ENCODE measurements at places on chromosomes 3 and 15. TPM values are rescaled to one million over a fixed set of nuclear protein-coding genes. Genes with fewer than 3 reads are reported as not detected.

DNA sequence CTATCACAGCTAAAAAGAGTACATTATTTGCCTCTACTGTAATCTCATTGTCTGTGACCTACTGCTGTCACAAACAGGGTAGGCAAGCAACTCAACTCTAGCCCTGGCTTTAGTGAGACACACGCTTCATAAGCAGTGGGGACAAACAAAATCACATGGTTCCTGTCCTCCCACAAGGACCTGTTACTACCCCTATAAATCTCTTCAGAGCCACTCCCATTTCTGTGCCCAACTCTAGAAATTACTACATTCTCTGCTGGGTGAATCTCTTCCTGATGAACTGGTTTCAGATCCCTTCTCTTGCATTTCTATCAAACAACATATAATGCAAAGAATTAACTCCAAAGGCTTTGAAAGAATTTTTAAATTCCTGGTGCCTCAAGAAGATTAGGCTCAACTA lies 117.3 kb downstream of the DMXL2 start:
- DNase-seq, result no peak

GRCh38 chr3:122004107-122004506 lies 17.9 kb downstream of the ILDR1 start:
- no peak for DNase-seq

DNA sequence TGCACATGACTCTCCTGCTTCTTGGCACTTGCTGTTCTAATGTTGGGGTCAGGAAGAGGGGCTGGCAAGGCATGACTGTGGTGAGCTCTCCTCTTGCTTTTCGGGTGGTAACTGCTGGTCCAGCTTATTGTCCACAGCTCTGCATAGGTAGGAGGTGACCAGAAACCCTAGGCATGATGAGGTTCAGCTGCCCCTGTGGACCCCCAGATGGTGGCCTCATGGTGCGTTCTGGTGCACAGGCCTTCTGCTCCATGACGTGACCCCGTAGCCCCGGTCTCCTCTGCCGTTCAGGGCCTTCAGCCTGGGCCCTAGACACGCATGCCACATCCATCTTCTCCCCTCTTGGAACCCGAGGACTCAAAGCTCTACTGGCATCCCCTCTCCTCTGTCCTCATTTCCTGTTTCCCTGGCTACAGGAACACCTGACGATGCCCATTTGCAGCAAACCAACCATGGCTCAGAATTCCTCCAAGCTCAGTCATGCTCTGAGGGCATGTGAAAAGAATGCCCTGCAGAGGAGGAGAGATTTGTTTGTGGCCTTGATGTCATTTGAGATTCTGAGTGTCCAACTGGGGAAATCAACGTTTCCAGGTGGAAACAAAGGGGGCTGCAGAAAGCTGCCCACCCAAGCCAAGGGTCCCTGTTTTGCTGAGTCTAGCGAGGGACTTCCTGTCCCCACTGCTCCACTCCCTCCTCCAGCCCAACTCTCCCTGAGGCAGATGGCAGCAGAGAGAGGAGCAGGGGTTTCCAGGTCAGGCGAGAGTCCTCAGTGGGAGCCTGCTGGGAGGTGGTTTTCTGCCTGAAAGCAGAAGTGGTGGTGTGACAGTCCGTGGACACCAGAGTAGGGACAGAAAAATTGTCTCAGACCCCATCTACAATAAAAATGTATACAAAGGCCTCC lies 198.7 kb upstream of the LYSMD4 start:
- DNase-seq, result no peak

- peak; percentile 79 for DNase-seq
Observed at GRCh38 chr15:101451266-101451799, 38.2 kb downstream of the PCSK6 start.

- DNase-seq, result no peak
Observed at GRCh38 chr3:111035902-111036301, 35.7 kb upstream of the NECTIN3 start.

DNA sequence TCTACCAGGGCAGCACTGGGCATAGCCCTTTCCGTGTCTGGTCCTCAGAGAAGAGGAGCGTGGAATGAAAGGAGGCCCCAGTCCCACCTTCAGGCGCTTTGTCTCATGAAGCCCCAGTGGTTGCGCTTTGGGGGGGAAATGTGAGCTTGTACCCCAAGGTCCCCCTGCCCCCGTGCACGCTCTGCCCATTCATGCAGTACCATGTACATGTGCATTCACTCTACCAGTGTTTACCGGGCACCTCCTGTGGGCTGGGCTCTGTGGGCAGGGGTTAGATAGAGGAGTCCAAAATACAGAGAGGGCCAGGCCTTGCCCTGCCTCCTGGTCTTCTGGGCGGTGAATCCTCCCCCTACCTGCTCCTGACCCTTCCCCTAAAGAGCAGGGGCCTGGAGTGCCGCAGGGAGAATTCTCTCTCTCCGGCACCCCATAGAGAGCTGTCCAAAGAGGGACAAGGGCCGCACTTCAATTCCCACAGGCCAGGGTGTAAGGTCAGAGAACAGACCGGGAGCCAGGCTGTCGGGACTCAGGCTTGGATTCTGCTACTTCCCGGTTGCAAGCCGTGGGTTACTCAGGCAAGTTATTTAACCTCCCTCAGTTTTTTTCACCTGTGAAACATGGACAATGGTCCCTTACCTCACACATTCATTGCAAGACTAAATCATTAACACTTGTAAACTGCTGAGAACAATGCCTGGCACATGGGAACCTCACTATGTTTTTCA lies 153.4 kb downstream of the MEGF11 start:
- peak; percentile 40 for DNase-seq

- DNase-seq, result no peak
Observed at GRCh38 chr3:117874904-117875874, 1159.5 kb downstream of the IGSF11 start.

DNA sequence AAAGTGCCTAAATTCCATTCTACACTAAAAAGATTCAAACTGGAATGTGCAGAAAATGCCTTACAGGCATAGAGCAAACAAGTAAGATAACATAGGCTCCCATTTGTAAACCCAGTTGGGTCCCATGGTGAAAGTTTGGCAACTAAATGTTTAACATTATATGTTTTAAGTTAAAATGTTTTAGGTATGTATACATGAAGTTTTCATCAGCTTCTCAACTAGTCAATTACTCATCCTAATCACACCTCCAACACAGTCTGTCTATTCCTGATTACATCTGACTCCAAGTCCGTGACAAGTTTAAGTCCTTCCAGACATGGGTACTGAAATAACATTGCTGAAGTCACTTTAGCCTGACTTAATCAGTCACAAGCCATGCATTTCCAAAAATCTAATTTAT lies 25.0 kb downstream of the MYLK start:
- no peak for DNase-seq

- DNase-seq, result peak; percentile 81
Observed at GRCh38 chr15:95840004-95840403, 490.5 kb upstream of the NR2F2 start.

- DNase-seq, result no peak
Observed at GRCh38 chr3:172300862-172301261, 147.4 kb downstream of the GHSR start.

DNA sequence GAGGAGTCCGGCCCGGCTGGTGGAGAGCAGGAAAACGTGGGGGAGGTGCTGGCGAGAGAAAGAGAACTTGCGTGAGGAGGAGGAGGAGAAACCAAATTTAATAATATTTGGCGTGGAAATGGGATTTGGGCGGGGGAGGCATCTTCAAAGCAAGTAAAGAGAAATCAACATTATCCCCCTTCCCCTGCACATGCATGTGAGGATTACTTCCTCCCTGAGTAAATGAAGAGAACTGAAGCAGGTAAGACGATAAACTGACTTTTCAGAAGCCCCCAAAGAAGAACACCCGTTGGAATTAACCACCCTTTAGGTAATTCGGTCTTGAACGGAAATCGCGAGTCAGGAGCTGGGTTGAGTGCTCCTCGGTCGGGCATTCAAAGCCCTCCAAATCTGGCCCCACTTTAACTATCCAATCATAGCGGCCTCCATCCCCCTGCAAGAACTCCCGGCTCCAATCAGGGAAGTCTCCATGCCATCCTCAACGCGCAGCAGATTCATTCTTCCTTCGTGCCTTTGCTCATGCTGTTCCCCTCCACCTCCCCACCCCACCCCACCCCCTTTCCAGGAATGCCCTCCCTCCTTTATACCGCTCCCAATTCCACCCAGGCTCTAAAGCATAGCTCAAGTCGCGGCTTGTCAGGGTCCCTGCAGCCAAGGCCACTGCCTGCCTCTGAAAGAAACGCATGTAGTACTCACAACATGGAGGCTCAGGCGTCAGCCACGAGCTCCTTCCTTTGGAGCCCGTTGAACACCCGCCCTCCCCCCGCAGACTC lies 545 bp upstream of the RFX7 start:
- peak; percentile 69 for DNase-seq

- DNase-seq, result no peak
Observed at GRCh38 chr3:137764563-137765309, 621 bp downstream of the SOX14 start.

DNA sequence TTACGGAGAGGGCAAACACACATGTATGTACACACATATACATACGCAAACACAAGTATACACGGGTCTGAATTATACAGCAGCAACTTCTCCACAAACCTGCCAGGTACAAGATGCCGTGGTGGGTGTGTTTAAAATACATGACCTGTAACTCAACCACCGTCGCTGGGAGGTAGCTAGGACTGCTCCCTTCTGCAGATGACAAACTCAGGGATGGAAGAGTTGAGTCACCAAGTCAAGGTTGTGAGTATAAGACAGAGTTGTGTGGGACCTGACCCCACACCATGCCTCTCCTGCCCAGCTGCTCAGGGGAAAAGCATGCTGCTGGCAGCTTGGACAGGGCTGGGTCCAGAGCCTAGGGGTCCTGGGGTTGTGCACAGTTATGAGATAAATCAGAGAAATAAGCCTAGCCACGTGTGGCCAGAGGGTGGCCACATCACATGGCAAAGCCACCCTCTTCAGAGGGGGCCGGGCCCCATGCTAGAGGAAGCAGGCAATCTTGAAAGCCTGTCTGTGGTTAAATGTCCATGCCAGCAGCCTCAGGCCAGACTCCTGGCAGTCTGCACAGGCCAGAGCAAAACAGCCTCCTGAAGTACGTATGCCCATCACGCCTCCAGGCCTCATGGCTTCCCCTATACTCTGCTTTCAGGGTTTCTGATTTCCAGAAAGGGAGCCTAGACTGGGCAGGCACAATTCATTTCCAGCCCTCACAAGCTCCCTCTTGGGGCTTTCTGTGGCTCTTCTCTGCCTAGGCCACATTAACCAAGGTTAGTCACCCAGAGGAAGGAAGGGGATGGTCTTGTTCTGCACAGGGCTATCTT lies 107.7 kb upstream of the RPL32 start:
- DNase-seq, result no peak

- DNase-seq, result no peak
Observed at GRCh38 chr15:79028411-79028964, 62.1 kb downstream of the RASGRF1 start.

DNA sequence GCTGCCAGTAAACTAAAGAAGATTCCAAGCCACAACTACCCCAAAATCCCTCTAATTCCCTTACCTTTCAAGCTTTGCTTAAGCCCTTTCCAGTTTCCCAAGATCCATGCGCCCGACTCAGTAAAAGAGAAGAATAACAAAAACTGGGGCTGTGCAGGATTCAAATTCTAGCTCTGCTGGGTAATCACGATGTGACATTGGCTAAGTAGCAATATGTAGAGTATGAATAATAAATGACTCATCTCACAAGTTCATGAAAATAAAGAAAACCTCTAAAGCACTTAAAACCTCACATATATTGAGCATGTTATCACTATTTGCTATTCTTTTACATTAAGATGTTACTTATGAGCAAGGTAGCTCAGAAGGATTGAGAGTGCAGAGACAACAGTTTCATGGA lies 522.2 kb upstream of the ZNF717 start:
- DNase-seq, result no peak

GRCh38 chr15:87365186-87365585 lies 891.4 kb downstream of the NTRK3 start:
- no peak for DNase-seq

DNA sequence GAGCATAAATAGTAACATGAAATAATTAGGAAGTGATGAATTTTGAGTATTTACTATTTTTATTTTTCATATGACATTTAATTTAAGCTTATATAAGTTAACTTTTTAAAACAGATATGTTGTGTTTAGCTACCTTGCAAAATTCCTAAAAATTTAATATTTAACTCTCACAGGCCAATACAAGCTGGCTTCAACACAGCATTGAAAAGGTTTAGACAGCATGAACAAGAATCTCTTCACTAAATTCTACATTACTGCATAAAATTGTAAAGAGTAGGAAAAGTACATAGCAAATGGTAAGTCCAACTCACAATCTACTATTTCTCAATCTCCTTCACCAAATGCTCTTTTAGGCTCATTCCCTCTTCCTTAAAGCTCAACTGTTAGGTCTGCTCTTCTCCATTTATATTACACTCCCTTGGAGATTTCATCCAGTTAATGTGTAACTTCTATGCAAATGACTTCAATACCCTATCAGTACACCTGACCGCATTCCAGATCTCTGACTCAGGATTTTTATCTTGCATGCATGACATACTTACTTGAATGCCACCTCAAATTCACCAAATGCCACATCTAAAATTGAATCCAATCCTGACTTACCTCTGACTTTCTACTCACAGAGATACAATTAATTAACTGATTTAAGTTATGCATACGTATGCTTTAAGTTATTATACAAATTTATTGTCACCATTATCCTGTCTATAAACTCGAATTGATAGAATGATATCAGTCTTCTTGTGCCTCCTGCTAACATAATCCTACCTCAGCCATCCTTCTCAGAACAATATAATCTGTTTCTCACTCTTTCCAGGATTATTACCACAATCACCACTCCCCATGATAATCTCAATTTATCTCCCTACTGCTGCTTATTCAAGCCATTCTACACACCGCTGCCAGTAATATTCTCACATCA lies 127.0 kb downstream of the STAG1 start:
- no peak for DNase-seq

INSYN1 gene
- total RNA-seq, result 10.0 TPM

MUC4 gene
- total RNA-seq, result 6.4 TPM

CLDND1 gene
- 301 TPM for total RNA-seq

ERICH6 gene
- total RNA-seq, result not detected

CFAP92 gene
- total RNA-seq, result 0.33 TPM

CPEB1 gene
- total RNA-seq, result 8.3 TPM

EPHB3 gene
- 2.5 TPM for total RNA-seq

AADAC gene
- not detected for total RNA-seq

FES gene
- 31.6 TPM for total RNA-seq

Measured in sigmoid colon (tissue), 7 donors.